SHP77 (cell line): ENCODE measurements at places on chromosomes 13 and 19.

GRCh38 chr19:30881281-30881680, 468.0 kb downstream of the TSHZ3 start:
- DNase-seq = no peak

GRCh38 chr19:38899447-38900201, at the start of the genes NFKBIB and SIRT2:
NFKBIB (plus strand) TSS chr19:38899969; CDS start chr19:38900033, 64 bp downstream.
SIRT2 (minus strand) TSS chr19:38899618; CDS start chr19:38899521, 97 bp downstream.
- DNase-seq = peak; percentile 100

GRCh38 chr13:51811920-51812451, 8.0 kb upstream of the DHRS12 start:
- no peak for DNase-seq

- no peak for DNase-seq
Measured at GRCh38 chr19:1553415-1553814, 14.7 kb downstream of the MEX3D start.

GRCh38 chr13:58531614-58532013, 900.1 kb downstream of the PCDH17 start:
- DNase-seq = no peak

- no peak for DNase-seq
Measured at GRCh38 chr13:30581582-30581981, 36.1 kb upstream of the USPL1 start.

DNA sequence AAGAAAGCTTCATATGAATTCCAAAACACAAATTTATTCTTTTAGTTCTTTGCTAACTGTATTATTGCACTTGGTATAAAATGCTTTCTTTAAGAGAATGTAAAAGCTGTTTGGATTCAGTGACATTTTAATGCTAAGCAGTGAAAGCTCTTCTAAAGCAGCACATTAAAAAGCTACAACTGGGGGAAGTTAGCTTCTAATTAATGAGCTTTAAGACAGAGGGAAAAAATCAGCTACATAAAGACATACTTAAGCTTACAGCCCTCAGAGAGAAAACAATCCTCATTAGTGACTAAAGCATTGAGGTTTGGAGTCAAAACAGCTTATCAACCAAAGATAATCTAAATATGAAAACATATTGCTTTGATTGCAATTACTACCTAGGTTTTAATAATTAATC, 1222.2 kb upstream of the SPRY2 start:
- no peak for DNase-seq

DNA sequence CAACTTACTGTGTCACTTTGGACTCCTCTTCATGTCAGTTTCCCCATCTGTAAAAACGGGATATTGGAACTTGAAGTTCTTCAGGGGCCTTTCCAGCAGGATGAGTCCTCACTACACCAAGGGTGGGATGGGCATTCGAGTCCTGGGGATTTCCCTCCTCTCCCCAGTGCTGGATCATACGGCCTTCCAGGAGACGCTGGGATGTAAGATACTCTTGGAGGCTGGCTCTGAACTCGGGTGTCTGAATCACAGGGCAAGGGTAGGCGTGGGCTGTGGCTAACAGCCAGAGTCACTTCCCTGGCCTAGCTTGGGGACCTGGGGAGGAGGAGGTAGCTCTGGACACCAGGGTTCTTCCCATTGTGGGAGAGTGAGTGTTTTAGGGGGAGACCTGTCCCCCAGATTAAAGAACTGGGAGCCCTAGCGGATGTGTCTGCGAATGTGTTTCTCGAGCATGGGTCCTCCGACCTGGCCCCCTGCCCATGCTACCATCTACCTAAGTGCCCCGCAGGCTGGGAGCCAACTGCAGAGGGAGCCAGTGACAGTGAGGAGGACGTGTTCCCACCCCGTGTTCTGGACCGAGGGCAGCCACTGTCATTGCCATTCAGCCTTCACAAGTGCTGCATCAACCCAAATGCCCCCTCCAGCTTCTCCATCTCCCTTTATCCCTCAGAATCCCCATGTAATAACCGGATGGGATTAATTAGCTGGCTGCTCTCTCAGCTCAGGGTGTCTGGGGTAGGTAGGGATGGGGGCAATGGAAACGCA, 2.4 kb upstream of the CYTH2 start:
- peak; percentile 12 for DNase-seq

DNA sequence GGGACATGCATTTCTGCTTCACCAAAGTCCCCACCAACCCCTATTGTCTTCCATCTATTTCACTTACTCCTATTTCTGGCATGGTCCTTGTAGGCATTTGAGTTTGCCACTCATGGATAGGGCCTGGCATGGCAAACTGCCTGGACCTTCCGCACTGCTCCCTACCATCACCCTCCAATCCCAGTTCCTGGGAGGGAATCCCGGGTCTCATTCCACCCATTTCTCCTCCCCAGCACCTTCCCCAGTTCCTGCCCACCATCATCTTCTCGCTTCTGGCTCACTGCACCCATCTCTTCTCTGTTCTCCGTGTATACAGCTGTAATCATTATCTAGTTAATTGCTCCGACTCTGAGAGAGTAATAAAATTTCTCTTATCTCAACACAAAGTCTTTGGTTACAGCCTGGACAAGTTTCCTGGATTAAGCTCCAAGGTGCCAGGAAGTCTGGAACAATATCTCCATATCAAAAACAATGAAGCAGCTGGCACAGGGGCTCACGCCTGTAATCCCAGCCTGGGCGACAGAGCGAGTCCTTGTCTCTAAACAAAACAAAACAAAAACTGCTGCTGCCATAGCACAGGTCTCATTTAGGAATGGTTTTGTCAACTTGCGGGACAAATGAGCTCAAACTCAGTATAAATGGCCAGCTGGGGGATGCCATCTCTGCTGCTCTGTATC, 17.0 kb upstream of the COX7A1 start:
- peak; percentile 28 for DNase-seq

DNA sequence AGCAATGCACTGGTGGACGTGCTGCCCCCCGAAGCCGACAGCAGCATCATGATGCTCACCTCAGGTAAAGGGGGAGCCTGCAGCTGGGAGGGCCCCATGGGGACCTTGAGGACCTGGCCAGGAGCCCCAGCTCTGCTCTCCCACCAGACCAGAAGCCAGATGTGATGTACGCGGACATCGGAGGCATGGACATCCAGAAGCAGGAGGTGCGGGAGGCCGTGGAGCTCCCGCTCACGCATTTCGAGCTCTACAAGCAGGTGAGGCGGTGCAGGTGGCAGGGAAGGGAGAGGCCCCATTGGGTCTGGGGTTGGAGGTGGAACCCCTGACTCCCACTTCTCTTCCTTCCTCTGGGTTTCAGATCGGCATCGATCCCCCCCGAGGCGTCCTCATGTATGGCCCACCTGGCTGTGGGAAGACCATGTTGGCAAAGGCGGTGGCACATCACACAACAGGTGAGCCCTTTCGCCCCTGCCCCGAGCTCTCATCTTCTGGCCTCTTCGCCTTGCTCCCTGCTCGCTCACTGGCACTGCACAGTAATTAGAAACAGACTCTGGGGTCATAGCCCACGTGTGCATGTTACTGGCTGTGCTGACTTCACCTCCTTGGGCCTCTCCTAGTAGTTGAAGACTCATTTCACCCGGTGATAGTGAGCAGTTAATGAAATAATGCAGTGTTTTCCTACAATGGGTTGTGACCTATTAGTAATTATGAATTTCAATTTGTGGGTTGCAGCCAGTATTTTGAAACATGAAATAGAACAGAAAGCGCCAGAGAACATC, 3.6 kb downstream of the PSMC4 start:
- no peak for DNase-seq

- peak; percentile 1 for DNase-seq
Measured at GRCh38 chr13:63124863-63125262, 1709.2 kb upstream of the PCDH20 start.

DNA sequence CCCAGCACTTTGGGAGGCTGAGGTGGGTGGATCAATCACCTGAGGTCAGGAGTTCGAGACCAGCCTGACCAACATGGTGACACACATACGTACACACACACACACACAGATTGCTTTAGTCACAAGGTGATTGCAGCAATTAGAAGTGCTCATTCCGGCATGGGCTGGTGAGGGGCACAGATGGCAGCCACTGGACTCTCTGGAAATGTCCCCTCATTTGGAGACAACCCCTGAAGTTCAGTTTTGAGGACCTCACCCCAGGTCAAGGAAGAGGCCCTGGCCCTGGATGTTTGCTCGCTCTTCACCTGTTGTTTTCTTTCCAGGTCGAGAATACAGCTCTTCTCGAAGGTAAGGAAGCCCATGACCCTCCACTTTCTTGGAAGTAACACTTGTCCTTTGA, 6.1 kb downstream of the ZNF296 start:
- no peak for DNase-seq

DNA sequence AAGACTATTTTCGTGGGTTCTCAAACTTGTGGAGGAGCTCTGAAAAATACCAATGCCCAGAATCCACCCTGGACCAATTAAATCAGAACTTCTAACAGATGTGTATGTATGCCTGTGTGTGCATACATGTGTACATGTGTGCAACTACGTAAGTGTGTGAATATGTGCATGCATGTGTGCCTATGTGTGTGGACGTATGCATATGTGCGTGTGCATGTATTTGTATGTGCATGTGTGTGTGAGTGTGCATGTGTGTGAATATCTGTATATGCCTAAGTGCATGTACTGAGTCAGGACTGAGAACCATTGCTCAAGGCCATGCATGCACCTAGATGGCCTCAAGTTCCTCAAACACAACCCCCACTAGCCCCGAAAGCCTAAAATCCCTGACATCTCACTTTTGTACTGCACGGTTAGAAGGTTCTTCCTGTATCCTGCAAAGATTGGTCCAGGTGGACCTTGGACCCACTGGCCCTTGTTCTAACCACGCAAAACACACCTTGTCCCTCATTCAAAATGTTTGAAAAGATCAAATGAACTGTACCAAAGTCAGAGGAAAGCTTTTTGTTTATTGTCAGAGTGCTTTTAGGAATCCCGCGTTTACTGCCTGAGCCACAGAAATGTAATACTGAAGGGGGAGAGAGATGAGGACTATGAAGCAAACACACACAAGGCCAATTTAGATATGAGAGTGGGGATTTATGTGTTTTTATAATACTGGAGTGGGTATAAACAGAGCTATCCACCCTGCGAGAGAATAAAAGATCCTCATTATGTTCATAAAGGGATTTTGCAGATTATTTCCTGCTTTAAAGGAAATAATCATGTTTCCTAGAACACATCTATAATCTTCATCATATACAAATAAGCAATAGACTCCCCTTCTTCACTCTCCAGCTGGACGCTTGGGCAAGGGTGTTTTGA, 39.1 kb downstream of the LATS2 start:
- DNase-seq = no peak

DNA sequence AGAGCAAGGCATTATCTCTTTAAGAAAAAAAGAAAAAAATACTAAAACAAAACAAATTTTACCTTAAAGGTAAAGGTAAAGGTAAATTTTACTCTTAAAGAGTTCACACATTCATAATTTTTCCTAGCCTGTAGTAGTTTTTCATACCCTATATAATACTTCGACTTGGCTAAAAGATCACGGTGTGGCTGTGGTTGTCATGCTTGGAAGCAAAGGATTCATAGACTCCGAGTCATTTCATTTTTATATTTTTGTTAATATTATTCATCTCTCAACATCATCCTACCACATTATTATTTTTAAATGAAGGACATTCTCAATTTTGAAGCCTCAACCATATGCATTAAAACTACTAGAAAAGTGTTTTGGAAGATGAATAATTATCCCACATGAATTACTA, 52.7 kb downstream of the PIBF1 start:
- DNase-seq = no peak

GRCh38 chr13:93228643-93228937, 2.0 kb downstream of the GPC6 start:
- no peak for DNase-seq

DNA sequence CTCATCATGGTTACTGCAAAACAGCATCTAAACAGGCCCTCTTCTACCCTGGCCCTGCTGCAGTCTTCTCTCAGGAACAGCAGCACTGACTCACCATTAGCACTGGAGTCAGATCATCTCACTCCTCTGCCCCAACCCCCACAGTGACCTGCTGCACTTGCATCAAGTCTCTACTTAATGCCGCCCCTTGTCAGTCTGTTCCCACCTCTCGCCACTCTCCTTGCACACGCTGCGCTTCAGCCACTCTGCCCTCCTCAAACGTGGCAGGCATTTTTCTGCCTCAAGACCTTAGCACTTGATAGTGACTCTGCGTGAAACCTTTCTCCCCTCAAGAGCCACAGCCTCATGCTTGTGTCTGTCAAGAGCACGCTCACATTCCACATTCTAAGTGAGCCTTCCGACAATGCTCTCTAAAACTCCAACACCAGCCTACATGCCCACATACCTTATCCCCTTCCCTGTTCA, 22.1 kb downstream of the MIPEP start:
- DNase-seq = no peak

DNA sequence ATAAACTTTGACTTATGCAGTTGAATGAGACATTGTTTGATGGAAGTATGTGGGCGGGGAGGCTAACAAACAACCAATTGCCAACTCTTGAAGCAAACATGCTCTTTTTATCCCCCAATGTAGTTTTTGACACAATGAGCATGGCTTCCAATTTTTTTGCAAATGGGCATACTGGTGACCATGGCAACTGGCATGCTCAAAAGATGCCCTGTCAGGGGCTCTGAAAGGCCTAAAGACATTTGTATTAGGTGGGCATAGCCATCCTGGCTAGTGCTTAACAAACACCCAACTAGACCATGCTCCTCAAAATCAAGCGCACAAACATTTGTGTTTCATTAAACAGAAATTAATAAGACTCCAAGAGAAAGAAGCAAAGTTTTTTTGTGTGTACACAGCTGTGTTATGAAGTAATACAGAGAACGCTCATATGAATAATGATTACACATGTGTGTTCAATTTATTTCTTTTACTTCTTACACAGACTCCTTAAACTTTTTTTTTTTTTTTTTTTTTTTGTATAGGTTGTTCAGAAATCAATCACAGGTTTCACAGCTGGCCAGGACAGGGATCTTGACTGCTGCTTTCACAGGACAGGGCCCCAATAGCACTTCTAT, 95.6 kb downstream of the DLEU7 start:
- DNase-seq = no peak

- no peak for DNase-seq
Measured at GRCh38 chr13:73228546-73228945, 169.7 kb downstream of the KLF5 start.

- DNase-seq = no peak
Measured at GRCh38 chr13:113915786-113916329, 52.0 kb upstream of the GAS6 start.
